WERI-Rb-1 (cell line): ENCODE measurements at places on chromosomes 12 and 14.

GRCh38 chr14:50089208-50089607 lies 27.2 kb downstream of the VCPKMT start:
- no peak for DNase-seq

- DNase-seq: no peak
These were observed at the start of gene AKT1 for GRCh38 chr14:104794993-104795780. TSS of gene AKT1 (minus strand) at chr14:104795748. CDS start at chr14:104792643, 3,105 bp downstream.

GRCh38 chr12:55703288-55703687 lies 4.4 kb downstream of the ITGA7 start:
- no peak for DNase-seq

DNA sequence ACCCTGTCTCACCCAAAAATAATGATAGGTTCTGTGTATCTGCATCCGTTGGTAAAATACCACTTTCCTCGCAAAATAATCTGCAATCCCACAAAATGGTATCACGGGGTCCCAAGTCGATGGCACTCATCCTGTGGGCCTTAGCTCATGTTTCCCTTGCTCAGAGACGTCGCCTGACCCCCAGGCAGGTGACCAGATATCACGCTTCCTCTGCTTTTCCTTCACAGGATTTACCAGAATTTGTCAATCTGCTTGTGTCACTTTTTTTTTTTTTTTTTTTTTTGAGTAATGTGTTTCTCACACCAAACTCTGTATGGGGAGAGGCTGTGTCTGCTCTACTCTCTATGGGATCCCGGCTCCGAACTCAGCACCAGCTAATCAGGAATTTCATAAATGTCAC lies 162.7 kb downstream of the PRKCH start:
- DNase-seq: no peak

GRCh38 chr12:52629281-52630007 lies 11.1 kb upstream of the KRT73 start:
- no peak for DNase-seq

- DNase-seq: no peak
These were observed 10.2 kb downstream of the FCF1 start for GRCh38 chr14:74723134-74723533.

DNA sequence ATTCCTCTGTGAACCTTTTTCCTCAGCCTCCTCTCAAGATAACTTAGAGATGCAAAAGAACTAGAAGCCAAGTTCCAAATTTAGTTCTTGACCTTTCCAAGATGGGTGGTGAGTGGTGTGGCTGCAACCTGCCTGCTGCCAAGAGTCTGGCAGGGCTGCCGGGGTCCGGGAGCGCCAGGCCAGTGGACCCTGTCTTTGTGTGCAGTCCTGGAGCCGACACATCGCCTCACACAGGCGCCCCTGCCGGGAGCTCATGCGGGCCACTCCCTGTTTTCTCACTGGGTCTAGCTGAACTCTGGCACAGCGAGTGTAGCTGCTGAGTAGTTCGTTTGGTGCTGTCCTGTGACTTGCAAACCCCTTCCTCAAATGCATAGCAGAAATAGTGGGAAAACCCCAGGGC lies 84.9 kb downstream of the CACNA1C start:
- no peak for DNase-seq

GRCh38 chr12:114174326-114174725 lies 208.2 kb upstream of the RBM19 start:
- DNase-seq: no peak

DNA sequence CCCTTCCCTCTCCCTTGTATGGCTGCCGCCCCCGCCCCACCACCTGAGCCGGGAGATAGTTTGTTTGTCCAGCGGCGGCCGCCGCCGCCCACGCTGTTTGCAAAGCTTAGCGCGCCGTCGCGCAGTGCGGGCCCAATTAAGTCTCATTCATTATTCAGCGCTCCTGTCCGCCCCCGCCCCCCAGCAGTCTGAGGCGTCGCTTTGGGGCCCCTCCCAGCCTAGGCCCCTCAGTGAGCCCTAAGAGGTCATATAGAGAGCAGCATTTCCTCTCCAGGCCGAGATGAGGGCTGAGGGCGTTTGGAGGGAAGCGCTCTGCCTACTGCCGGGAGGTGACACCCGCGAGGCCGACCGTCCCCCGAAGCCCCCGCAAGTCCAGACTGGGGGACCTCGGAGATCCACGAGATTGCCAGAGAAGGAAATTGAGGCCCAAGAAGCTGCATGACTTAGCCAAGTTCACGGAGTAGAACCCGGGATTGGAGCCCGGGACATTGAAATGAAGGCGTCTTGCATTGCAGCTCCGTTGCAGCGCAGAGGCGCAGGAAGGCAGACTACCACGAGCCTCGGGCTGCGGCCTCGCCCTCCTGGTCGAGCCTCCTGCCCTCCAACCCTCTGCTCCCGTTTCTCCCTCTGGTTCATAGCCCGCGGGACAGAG lies at the start of gene DNAJC22:
Gene DNAJC22 (plus strand): TSS at position 230 of the 652 bp plus-strand sequence. CDS start 1,985 bp downstream, outside the sequence.
- peak; percentile 39 for DNase-seq

GRCh38 chr14:99887407-99887806 lies 94.2 kb downstream of the EML1 start:
- no peak for DNase-seq

DNA sequence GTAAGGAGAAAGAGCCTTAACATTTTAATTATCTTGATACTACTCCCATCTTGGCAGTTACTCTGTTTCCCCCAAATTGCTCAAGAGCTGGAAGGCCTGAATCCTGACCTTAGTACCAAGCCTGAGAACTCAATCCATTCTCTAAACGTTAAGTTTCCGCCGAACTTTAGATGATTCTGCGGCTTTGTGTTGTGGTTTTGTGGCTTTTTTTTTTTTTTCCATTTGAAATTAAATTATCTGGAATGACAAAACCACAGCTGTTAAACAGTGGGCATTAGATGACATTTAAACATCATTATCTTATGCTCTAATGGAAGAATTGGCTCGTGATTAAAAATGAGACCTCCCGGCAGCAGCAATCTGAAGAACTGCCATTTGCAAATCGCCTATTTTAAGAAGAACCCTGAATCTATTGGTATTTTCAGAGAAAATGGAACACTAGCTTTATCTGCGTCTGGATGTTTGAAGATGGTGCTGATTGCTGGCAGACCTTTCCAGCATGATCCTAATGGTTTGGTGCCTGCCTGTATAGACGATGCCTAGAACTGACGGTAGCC lies 38.4 kb downstream of the TMEM132C start:
- DNase-seq: no peak

- peak; percentile 71 for DNase-seq
These were observed 44.1 kb downstream of the TSPAN11 start for GRCh38 chr12:30970559-30971197.

DNA sequence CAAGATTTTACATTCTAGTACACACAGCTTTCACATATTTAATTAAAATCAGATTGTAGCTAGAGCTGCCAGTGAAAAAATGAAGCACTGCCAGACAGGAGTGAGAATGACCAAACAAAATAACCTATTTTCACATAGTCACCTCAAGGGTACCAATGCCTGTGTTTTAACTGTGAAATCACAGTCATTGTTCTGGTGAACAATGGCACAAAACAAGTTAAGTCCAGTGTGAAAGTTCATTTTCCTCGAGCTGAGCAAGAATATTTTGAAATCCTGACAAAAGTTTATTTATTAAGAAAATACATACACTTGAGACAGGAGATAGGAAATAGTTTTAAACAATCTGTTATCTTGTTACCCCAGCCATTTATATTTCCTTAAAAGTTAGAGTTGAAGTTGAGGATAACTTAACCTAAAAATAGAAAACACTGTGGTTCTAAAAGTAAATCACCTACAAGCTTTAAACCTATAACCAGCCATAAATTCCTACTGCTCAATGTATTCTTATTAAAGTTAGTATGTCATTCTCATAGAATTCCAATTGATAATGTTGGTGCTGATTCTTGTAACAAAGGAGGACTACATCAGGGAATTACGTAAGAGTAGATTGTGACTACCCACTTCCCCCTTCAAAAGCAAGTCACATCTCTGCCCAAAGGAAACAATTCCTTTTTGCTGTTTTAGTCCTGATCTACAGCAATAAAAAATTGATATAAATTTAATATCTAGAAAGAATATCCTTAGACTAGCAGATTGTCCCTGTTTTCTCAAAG lies 15.9 kb downstream of the DENND5B start:
- DNase-seq: no peak

DNA sequence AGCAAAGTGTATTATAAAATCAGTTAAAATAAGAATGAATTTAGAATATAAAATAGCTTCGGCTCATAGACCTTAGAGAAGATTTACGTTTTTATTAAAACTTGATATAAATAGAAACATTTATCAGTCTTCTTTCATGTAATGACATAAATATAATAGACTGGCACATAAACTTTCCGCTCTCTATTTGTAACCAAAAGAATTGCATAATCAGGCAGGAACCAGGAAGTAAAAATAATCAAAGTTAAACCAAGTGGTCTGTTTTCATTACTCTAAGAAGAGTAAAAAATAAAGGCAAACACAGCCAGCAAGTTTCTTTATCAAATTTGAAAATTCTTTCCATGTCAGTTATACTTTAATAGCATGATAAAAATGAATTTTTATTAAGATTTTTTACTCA lies 46.3 kb upstream of the ATP2A2 start:
- DNase-seq: no peak

- DNase-seq: no peak
These were observed 60.2 kb downstream of the ANO2 start for GRCh38 chr12:5884866-5885265.

- DNase-seq: no peak
These were observed 729.2 kb downstream of the LRFN5 start for GRCh38 chr14:42335918-42336317.

DNA sequence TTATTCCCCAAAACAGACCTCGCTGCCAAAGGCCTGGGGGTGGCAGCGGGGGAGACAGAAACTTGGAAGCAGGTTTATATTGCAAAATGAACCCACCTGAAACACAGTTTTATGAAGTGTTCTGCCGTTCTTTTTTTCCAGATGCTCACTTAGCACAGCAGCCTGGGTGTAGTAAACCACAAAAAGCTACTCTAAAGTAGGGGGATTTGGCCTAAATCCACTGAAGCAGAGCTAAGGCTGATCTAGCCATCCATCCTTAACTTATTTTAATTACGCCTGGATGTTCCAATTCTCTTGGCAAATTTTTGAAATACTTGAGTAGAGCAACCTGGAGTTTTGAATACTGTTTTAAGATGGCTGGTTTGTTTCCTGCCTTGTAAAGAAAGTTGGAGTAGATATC lies 121.2 kb downstream of the GPR135 start:
- no peak for DNase-seq

- no peak for DNase-seq
These were observed 23.2 kb downstream of the TTC9 start for GRCh38 chr14:70664698-70665447.

DNA sequence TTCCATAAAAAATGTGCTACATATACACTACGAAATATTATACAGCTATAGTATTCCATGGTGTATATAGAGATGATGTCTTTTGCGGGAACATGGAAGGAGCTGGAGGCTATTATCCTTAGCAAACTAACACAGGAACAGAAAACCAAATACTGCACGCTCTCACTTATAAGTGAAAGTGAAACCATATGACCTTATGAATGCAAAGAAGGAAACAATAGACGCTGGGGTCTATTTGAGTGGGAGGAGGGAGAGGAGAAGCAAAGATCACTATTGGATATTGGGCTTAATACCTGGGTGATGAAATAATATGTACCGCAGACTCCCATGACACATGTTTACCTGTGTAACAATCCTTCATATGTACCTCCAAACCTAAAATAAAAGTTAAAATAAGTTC lies 142.8 kb downstream of the LRFN5 start:
- DNase-seq: no peak

DNA sequence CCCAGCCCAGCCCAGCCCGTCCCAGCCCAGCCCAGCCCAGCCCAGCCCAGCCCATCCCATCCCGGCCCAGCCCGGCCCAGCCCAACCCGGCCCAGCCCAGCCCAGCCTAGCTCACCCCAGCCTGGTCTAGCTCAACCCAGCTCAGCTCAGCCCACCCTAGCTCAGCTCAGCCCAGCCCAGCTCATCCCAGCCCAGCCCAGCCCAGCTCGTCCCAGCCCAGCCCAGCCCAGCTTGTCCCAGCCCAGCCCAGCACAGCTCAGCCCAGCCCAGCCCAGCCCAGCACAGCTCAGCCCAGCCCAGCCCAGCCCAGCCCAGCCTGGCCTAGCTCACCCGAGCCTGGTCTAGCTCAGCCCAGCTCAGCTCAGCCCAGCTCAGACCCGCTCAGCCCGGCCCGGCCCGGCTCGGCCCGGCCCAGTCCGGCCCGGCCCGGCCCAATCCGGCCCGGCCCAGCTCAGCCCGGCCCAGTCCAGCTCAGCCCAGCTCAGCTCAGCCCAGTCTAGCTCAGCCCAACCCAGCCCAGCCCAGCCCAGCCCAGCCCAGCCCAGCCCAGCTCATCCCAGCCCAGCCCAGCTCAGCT lies 184.7 kb downstream of the TMEM121 start:
- no peak for DNase-seq

- DNase-seq: no peak
These were observed 11.0 kb downstream of the MDM1 start for GRCh38 chr12:68321140-68321539.

- peak; percentile 54 for DNase-seq
These were observed 1.7 kb upstream of the FLRT2 start for GRCh38 chr14:85528080-85528896.

DNA sequence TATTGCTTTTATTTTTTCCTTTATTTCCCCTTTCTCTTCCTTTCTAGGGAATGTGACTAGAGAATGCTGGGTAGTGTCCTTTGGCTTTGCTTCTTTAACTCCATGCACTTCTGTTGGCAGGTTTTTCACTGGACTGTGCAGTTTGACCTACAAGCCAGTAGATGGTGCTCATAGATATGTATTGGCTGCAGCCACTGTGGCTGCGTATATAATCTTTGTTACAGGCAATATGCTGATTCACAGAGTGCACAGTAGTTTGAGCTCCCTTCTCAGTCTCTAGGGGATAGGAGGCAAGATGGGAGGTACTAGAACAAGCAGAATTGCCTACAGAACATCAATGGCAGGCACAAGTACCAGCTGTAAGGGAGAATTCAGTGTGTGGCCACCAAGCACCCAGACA lies 503.5 kb downstream of the LRFN5 start:
- DNase-seq: peak; percentile 23

DNA sequence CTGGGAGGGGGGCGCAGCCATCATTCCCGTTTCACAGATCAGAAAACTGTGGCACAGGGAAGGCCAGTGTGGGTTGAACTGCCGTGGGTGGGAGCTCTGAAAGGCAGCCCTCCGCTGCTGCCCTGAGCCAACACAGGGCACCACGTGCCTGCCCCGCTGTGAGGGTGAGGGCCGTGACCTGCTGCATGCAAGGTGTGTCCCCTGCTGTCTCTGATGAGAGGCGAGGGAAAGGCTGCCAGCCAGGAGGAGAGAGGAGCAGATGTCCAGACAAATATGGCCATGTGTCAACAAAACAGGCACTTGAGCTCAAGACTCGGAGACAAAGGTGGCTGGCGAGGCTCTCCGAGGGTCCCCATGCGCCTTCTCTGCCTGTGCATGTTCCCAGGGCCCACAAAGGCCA lies 108.8 kb downstream of the RBM19 start:
- DNase-seq: no peak

DNA sequence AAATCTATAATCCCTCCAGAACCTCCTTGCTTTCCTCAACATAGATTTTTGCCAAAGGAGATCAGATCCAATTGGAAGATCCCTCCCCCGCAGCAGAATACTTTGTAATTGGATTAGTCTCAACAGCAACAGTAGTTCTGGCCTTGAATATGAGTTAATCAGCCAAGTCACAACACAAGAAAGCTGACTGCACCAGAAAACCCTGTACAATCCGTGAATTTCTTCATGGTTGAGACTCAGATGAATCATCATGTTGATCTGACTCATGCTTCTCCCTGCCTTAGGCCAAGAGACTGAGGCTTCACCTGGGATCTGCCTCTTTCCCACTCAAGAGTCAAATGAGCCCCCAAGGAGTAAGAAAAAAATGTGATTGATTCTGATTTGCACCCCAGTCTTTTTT lies 3.0 kb upstream of the METTL17 start:
- DNase-seq: no peak
